ENCODE measurements at places on chromosomes 4 and X. TPM values are rescaled to one million over a fixed set of nuclear protein-coding genes. Genes with fewer than 3 reads are reported as not detected.

DNA sequence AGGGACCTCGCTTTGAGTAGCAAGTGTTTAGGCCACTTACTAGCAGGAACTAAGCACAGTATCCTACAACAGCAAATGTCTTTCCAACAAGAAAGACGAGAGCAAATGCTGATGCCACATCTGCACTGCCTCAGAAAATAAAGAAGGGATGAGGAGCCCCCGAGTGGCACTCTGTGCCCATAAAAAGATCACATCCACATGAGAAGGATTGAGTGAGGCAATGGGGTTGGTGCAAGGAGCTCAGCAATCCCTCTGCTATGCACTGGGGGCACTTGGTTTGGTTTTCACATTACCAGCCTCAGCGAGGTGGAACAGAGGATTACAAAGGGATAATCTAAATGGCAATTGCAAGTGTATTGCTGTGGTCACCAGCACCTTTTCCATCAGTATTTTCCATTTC lies 252.8 kb upstream of the SLC7A11 start:
- no peak overlapping the region for H3K27ac ChIP-seq
- H3K4me1 ChIP-seq: no peaks in the 10 kb centered on the region
- DNase-seq: no peak
- H3K27me3 ChIP-seq: no peaks in the 10 kb centered on the region

Gene RNF150
- not detected for total RNA-seq

Gene USP27X
- total RNA-seq: 7.5 TPM

- H3K27ac ChIP-seq: no peak overlapping the region
- H3K36me3 ChIP-seq: no peaks in the 10 kb centered on the region
- no peak overlapping the region for H3K4me3 ChIP-seq
- H3K4me1 ChIP-seq: no peaks in the 10 kb centered on the region
- no peak for DNase-seq
Observed at GRCh38 chrX:19017271-19017670, 33.4 kb upstream of the PHKA2 start.

DNA sequence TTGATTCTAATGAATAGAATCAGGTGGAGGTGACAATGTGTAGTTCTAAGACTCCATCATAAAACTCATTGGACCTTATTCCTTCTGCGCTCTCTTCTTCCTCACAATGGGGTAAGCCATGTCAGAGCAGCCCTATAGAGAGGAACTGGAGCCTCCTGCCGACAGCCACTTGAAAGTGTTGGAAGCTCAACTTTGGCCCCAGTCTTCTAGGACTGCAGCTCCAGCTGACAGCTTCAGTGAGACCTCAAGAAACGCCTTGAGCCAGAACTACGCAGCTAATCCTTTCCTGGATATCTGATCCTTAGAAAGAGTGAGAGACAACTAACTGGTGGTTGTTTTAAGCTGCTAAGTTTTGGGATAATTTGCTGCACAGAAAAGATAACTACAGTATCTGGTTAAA lies 22.1 kb upstream of the ADH7 start:
- no peak for DNase-seq
- H3K27ac ChIP-seq: no peak overlapping the region
- no peaks in the 10 kb centered on the region for H3K4me1 ChIP-seq
- no peak overlapping the region for H3K4me3 ChIP-seq

DNA sequence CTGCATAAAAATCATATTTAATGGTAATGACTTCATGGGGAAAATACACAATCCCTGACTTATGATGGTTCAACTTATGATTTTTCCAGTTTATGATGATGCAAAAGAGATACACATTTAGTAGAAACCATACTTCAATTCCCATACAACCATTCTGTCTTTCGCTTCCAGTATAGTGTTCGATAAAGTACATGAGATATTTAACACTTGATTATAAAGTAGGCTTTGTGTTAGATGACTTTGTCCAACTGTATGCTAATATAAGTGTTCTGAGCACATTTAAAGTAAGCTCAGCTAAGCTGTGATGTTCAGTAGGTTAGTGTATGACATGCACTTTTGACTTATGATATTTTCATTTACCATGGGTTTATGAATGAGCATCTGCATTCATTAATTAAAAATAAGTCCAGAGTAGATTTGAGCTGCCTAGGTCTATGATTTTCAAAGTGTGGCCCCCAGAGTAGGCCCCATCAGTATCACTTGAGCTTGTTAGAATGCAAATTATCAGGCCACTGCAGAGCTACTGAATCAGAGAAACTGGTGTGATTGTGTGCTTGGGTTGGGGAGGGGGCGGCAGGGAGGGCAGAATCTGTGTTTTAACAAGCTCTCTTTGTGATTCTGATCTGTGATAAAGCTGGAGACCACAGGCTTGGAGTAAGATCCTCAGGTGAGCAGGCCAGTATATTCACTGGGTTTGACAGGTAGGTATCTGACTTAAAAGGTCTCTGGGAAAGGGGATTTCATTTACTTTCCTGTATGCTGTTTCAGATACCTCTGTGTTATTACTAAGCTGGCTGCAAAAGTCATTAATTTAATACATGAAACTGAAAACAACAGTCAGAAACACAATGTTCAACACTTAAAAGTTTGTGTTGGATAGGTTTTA lies 8.4 kb downstream of the ATP10D start:
- H3K27ac ChIP-seq: no peak overlapping the region
- no peak for DNase-seq
- no peak overlapping the region for H3K4me3 ChIP-seq
- H3K4me1 ChIP-seq: no peaks in the 10 kb centered on the region

- H3K4me3 ChIP-seq: no peak overlapping the region
- no peaks in the 10 kb centered on the region for H3K4me1 ChIP-seq
- H3K36me3 ChIP-seq: no peaks in the 10 kb centered on the region
Observed at GRCh38 chr4:57211131-57211530, 100.9 kb upstream of the IGFBP7 start.

GRCh38 chr4:1898681-1899080 lies 27.5 kb downstream of the NSD2 start:
- H3K36me3 ChIP-seq: peaks cover 18% of the 10 kb centered on the region
- H3K27ac ChIP-seq: no peak overlapping the region
- DNase-seq: no peak

All from CD4-positive, alpha-beta memory T cell (primary cell).